ENCODE measurements at places on chromosomes 11 and 22.

DNA sequence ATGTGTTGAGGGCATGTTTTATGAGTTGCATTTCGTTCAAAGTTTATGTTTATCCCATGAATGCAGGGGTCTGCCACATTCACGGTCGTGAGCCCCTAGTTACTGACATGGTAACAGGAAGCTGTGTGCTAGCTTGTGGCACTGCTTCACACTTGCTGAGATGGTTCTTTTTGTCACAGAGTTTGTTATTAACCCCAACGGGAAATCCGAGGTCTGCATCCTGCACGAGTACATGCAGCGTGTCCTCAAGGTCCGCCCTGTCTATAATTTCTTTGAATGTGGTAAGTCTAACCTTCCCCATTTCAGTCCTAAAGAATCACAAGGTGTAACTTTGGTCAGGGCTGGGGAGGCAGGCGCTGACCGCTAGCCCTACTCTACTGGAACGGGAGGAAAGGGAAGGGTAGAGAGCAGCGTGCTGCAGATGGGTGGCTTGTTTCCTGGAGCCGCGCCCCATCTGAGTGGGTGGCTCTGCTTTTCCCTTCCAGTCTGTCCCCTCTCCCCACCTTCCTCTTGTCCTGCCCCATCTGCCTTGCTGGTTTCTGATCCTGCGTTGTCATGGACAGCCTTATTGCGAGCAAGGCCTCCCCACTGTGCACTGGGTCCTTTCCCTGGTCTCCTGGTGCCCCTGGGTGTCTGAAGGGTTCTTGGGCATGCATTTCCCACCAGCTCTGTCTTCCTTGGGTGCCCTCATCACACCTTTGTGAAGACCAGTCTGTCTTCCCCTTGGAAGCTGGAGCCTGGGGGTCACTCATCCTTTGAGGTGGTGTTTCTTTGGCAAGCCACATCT is 11.8 kb downstream of the DGCR8 start:
- DNase-seq, result no peak

GRCh38 chr11:45647786-45648185 is 17.6 kb downstream of the CHST1 start:
- DNase-seq, result peak; percentile 29

DNA sequence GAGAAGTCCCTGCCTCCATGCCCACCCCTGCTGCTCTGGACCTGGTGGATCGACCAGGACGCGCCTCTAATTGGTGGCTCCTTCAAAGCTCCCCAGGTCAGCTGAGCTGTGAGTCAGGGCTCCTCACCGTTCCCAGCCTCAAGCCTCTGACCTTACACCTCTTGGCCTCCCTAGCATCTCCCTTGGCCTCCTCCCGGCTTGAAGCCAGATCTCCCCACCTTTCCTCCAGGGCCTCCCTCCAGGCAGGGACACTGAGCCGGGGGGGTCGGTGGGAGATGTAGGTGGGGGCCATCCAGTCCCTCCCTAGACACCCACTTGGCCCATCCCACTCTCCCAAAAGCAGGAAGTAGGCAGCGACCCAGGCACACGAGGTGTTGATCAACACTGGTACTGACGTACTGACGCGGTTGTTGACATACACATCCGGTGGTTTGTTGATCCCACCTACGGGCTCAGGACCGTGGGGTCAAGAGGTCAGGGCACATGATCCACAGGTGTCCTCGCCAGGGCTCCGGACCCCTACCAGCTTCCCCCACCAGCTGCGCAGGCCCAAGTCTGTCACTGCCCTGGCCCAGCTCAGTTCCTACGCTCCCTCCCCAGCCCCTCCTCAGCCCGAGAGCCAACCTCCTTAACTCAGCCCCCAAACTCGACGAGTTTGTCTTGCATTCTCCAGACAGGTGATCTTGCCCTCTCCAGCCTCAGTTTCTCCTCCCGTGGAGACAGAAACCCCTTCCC is 802 bp downstream of the ATG2A start:
- DNase-seq, result peak; percentile 30

GRCh38 chr11:112023104-112023503 is 2.1 kb upstream of the DLAT start:
- DNase-seq, result no peak

DNA sequence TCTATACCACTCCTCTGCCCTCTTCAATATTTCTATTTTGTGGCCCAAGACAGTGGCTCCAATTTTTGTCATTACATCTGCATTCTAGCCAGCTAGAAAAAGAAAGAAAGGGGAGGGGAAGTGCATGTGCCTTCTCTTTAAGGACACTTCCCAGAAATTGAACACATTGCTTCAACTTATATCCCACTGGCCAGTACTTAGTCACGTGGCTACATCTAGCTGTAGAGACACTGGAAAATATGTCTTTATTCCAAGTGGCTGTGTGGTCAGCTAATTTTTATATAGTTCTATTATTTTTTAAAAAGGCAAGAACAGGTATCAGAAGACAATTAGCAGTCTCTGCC is 200.4 kb downstream of the SNX19 start:
- no peak for DNase-seq

DNA sequence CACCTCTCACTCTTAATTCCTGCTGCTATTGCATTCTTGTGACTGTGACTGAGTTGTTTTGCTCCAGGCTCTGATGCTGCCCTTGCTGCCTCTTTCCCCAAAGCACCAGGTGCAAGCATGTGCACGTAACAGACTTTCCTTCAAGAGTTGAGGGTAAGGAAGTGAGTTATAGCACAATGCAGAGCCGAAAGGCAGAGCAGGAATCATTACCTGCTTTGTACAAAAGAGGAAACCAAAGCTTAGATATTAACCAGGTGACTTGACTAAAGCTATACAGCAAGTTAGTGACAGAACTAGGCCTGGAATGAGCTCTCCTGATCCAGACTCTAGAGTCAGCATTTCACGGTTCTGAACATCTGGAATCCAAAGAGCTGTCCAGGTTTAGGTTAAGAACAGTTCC is 33.6 kb downstream of the NEU3 start:
- no peak for DNase-seq

- DNase-seq, result no peak
These were observed 9.0 kb downstream of the SCN3B start for GRCh38 chr11:123645286-123645975.
